ENCODE measurements at places on chromosomes 4 and X.

- DNase-seq: no peak
These were observed 53.2 kb downstream of the DDX60 start for GRCh38 chr4:168265327-168265726.

DNA sequence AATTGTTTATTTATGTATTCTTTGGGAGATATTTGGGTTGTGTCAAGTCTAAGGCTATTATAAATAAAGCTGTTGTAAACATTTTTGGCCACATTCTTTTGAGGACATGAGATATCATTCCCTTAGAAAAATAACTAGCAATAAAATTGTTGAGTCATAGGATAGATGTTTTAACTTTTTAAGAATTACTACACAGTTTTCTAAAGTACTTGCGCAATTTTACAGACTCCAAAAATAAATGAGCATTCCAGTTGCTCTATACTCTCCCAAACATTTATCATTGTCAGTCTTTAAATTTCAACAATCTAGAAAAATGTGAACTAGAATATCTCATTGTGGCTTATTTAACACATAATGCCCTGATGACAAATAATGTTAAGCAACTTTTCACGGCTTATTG is 189.1 kb upstream of the ADGRL3 start:
- DNase-seq: no peak

DNA sequence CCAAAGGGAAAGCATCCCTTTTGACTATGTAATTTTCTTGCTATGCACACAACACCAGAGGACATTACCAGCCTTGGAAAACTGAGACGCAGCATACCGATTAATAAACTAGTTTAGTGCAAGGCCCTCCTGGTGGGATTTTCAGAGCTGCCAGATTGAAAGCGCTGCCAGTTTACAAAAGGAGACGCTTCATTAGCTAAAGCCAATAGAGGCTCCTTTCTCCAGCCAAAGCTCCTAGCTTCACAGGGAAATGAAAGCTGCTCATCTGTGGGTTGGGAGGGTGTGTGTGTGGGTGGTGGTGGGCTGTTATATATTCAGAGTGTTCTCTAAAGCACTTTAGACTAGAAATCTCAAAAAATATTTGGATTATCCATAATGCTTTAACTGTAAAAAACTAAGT is 32.4 kb downstream of the SPANXN4 start:
- DNase-seq: no peak

DNA sequence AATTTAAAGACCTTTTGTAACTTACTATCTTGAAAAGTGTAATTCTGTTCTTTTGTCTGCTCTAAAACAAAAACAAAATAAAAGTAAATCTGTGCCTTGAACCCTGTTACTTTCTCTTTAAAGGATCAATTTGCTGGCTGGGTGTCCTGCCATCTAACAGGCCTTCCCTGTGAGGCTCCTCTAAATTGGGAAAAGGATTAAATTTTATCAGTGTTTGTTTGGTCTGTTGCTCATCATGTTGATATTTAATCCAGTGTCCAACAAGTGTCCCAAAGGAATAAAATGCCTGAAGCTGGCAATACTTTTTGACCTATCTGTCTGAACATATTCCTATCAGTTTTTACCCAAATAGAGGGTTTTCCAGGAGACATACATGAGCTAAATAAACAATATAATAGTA is 688.7 kb downstream of the IL1RAPL1 start:
- DNase-seq: no peak

DNA sequence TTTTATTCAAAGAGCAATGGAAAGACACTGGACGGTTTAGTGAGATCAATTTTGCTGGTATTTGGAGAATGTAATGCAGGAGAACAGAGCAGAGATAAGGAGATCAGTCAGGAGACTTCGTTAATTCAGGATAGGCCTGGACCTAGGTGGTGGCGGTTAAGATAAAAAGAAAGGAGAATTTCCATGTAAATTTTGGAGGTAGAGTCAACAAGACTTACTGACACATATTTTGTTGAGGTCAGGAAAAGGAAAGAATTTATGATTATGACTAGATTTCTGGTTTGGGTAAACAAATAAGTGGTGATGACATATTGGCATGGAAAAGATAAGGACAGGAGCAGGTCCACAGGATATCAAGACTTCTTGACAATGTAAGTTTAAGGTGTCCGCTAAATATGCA is 8.8 kb upstream of the AMMECR1 start:
- DNase-seq: no peak

GRCh38 chr4:74376888-74377483 is 12.0 kb downstream of the EREG start:
- DNase-seq: no peak

DNA sequence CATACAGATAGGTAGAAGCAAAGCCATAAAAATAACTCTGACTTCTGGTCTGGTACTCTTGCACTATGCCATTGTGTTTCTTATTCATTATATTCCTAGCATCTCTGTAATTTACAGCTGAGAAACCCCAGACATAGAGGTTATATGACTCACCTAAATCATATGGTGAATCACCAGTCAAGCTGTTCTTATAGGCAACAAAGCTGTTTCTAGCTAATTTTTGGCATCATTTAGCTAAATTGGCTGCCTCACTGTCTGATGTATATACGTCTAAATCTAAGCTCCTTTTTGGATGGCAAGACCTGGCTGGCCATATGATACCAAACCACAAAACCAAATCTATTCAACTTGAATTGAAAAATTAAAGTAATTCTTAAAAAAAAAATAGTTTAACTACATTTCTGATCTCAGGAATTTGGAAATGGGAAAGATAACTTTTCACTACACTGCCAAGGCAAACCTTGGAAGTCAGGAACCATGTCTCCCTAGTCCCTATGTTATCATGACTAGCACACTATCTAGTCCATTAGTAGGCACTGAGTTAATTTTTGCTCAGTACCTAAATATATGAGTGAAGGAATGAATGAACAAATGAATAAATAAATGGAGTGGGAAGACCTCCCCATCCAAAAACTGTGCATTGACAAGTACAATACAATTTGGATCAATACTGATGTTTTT is 41.3 kb upstream of the STAG2 start:
- DNase-seq: no peak

DNA sequence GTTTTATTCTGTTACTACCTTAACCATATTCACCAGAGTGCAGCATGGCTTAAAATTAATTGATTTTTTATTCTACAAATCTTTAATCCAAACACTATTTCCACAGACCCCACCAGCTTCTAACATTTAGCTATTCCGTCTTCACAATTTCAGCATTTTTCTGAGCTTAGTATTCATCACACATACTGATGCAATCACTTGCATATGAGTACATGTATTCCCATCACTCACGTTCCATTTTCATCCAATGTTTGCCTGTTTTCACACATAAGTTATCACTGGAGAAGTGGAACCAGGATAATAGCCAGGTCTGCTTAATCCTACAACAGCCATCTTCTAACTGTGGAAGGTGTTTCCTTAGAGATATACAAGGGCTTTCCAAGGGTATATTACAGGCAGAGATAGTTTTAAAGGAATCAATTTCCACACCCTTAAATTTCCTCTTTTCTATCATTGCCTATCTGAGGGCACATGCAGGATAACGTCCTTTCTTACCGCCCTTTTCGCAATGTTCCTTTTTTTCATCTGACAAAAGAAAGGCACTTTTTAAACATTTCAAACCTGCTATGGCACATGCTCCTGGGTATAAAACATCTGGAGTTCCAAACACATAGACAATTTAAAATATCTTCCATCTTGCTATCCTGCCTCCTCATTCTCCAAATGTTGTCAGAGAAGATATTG is 115.8 kb downstream of the CORIN start:
- no peak for DNase-seq

- DNase-seq: peak; percentile 39
These were observed at the start of gene REST for GRCh38 chr4:56907489-56908205. REST (plus strand) TSS chr4:56907900; CDS start chr4:56910639, 2,739 bp downstream.

GRCh38 chrX:2397229-2398063 is 103.3 kb downstream of the DHRSX start:
- no peak for DNase-seq

DNA sequence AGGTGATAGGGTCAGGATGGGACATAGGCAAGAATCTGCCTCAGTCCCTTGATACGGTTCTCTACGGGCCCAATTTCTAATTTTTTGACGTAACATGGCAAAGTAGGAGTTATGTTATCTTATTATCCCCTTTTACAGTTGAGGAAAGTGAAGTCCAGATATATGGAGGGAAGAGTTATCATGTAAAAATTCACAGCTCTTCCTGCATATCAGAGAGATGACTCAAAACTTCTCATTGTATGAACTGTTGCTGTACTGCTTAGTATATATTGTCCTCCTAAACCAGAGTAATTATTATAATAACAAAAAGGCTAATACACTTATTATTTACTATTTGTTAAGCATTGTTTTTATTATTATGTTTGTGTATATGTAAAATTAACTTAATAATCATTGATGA is 260.5 kb upstream of the IGFBP7 start:
- no peak for DNase-seq

- DNase-seq: no peak
These were observed 71.5 kb downstream of the ACOX3 start for GRCh38 chr4:8368998-8369397.

- DNase-seq: no peak
These were observed 381 bp downstream of the TXK start for GRCh38 chr4:48133669-48134068.

GRCh38 chrX:39967348-39967747 is 130.4 kb downstream of the BCOR start:
- DNase-seq: no peak

DNA sequence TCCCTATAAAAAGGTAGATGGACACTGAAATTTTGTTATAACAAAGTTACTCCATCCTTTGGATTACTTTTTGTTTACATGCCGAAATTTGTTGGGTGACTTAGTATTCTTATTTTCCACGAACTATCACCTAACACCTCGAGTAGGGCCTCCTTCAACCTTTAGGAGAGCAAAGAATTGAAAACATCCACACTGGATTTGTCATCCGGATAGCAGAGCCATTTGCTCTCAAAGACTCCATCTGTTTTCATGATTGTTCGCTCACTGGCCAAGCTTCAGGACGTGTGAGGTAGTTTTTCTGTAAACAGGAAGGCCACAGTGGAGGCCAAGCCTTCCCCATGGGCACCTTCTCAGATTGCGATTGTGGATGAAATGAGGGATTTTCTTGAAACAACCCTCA is at the start of gene ADAD1:
ADAD1 (plus strand) TSS at position 301 of the 400 bp plus-strand sequence. CDS start 1,059 bp downstream, outside the sequence.
- DNase-seq: no peak

- no peak for DNase-seq
These were observed 65.8 kb downstream of the SLC9A7 start for GRCh38 chrX:46693149-46693548.

GRCh38 chrX:2487366-2487765 is 13.4 kb downstream of the DHRSX start:
- no peak for DNase-seq

- no peak for DNase-seq
These were observed 45.1 kb downstream of the SPATA4 start for GRCh38 chr4:176150356-176150682.

DNA sequence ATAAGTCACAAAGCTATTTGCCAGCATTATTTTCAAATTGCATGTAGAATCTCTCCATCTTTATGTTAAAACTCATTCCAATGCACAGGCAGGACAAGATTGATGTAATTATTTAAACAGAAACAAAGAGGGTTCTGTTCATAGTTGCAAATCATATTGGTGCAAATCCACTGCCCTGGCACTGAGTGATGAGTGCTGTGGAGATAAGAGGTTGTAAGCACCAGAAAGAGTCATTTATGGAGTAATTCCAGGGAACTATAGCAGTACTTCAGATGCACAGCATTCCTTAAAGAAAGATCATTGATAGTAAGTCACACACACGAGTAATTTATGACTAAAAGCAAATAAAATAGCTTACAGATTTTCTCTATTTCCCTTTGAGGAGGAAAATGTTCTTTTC is 337.7 kb upstream of the CTSO start:
- DNase-seq: no peak

- no peak for DNase-seq
These were observed 126.6 kb downstream of the SLC39A8 start for GRCh38 chr4:102218656-102219055.

- DNase-seq: no peak
These were observed at the start of gene CCNQ for GRCh38 chrX:153598541-153599191. CCNQ (minus strand) TSS chrX:153599139; CDS start chrX:153599073, 66 bp downstream.

DNA sequence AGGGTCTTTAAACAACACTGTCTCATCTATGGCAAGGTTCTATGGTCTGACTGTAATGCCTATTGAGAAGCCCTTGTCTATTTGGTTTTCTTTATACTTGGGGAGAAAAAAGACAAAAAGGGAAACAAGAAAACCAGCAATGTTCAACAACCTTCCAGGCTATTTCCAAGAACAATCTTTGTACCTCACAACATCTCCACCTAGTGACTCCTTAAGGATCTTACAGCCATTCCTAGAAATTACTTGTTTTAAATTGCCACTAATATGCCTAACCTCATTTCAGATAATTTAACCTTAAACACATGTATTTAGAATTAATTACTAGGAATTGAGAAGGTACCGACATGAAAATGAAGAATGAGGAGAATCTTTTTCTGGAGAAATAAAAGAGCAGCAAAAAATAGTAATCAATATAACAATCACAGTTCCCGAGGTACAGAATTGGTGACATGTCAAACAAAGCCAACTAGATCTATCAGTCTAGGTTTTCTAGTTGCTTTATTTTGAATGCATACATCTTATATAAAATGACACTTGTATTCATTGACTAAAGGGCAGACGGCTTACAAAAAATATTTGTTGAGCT is 1.6 kb upstream of the RBM46 start:
- no peak for DNase-seq

DNA sequence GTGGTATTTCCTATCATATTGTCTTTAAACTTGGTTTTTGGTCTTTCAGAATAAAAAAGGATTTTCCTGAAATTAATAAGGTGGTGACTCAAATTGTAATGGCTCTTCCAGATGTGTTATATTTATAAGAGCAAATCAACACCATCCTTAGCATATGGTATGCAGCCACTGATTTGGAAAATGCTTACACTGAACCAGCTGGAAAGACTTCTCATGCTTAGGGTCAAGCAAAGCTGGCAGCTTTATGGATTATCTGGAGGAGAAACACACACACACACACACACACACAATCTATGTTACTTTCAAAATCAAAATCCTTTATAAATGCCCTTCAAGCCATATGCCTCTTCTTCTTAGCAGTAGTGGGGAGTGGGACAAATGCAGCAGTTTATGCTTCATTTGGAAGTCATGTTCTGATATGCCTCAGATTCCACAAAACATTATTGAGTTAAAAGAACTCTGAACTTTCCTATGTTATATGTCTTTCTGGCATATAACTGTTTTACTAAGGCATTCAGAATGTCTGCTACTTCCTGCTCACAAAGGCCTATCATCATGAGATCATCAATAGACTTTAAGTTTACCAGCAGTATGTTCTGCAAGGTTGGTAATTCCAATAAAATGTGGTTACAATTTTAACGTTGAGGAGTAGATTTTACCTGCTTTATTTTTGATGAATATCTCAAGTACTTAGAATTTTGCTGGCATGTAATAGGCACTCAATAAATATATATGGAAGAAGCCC is 72.9 kb upstream of the PRDM5 start:
- DNase-seq: no peak

DNA sequence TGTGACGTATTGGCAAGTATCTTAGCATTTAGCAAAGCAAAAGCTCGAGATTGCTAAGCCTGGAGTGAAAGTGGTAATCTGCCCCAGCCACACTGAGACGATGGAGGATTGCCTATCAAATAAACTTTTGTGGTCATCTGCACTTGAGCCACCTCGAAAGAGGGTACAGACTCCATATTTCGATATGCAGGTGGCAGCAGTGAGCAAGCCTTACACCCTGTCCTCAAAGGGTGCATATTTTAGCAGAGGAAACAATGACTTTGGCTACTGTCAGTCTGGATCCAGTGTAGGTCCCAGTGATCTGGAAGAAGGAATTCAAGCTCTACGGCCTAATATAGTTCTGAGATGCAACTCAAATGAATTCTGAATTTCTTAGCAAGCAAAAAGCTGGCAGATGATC is 153.9 kb downstream of the ATG4A start:
- DNase-seq: no peak

- no peak for DNase-seq
These were observed 869.8 kb downstream of the TRAM1L1 start for GRCh38 chr4:116215622-116216021.
